ENCODE measurements at places on chromosomes 4 and X.

DNA sequence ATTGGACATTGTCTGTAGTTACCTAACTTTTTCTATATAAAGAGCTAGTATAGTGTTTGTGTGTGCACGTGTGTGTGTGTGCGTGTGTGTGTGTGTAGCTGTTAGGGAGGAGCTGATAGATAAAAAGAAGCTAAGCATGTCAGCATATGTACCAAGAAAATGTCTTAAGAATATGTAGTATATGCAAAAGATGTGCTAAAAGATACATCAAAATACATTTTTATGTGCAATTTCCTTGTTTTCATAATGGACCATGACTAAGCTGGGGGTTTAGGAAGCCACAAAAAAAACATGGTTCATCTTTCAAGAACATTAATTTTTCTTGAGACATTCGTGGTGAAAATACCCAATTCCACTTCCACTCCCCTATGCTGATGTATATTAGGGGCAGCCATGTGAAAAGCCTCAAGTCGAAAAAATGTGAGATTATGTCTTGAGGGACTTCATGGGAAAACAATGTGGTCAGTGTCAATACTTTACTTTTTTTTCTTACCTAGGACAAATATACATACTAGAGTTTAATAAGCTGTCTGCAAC, 1599.7 kb downstream of the ARAP2 start:
- no peak for DNase-seq

- DNase-seq = no peak
Measured at GRCh38 chr4:186859420-186859819, 135.8 kb upstream of the FAT1 start.

DNA sequence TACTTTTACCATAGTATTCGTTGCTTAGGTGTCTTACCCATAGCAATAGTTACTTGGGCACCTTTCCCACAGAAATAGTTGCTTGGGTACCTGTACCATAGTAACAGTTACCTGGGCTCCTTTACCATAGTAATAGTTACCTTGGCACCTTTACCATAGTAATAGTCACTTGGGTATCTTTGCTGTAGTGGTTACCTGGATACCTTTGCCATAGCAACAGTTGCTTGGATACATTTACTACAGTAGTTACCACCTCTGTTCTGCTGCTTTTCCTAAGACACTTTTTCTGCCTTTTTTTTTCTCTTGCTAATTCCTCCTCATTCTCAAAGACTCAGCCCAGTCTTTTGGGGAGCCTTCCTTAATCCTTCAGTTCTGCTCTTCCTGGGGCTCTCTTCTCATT, 272.8 kb upstream of the PUDP start:
- no peak for DNase-seq

- no peak for DNase-seq
Measured at GRCh38 chrX:73563738-73564068, 706 bp downstream of the CHIC1 start.

GRCh38 chr4:139300431-139301112, 733 bp upstream of the NAA15 start:
- DNase-seq = no peak

GRCh38 chrX:100647739-100648138, 3.7 kb downstream of the SRPX2 start:
- no peak for DNase-seq

- no peak for DNase-seq
Measured at GRCh38 chrX:9378980-9379696, 85.7 kb upstream of the TBL1X start.

DNA sequence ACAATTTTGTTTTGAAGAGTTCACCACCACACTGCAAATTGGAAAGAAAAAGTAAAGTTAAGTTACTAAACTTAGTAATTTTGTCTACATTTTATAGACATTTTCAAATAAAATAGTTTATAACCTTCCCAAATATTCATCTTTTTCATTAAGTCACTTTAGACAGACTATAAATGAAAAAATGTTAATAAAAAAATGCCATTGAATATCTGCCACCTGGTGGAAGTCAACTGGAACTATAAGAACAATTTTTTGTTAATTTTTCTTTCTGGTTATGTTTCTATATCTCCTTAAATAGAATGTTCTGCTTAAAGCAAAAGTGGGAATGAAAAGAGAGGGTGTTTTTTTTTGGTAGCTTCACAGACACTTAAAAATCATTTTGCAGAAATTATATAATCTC, 534.4 kb upstream of the PCDH10 start:
- peak; percentile 6 for DNase-seq

- no peak for DNase-seq
Measured at GRCh38 chr4:82918091-82918490, 17.6 kb downstream of the THAP9 start.

GRCh38 chr4:88792268-88792781, 94.7 kb upstream of the NAP1L5 start:
- no peak for DNase-seq

- no peak for DNase-seq
Measured at GRCh38 chr4:108227923-108228322, 59.2 kb upstream of the LEF1 start.

DNA sequence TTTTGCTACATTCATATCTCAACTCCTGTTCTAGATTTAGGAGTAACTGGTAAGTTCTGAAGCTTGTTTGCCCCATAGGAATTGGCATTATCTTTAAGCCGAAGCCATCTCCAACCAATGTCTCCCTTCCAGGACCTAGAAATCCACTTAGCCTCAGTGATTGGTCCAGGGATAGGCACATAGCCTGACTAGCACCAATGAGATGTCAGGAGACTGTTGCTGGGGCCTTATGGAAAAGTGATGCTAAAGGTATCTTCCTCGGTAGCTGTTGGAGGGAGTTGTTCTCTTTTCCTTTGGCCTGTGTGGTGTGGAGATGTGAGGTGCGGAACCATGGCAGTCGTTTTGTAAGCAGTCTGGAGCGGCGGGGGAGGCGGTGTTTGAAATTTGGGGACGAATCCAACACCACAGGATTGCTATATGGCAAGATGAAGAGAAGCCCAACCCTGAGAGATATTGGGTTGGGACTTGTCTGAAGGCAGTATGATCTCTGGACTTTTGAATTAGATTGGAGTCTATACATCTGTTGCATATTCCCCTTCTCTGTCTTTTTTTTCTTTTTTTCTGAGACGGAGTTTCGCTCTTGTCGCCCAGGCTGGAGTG, 109.8 kb upstream of the ATP6AP2 start:
- DNase-seq = no peak

DNA sequence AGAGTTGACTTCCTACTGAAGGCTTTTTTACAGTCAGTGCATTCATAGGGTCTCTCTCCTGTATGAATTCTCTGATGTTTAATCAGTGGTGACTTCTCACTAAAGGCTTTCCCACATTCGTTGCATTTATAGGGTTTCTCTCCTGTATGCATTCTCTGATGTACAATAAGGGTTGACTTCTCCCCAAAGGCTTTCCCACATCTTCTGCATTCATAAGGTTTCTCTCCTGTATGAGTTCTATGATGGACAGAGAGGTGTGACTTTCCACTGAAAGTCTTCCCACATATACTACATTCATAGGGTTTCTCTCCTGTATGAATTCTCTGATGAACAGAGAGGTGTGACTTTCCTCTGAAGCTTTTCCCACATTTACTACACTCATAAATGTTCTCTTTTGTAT, 45.2 kb downstream of the ZNF674 start:
- DNase-seq = no peak

DNA sequence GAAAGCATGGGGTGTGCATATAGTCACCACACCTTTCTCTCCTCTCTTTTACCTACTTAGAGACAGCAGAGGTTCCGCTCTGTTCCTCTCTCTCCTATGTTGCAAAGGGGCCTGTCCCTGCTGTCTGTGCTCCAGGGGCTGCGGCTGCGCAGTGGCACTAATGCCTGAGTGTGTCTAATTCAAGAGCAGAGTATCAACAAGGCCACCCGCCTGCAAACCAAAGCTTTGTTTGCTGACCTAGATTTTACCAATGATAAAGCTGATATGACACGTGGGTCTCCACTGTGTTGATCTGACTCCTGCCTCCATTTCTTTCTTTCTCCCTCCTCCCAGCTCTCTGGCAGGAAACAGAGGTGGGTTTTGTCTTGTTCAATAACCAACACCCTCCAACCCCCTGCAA, 74.9 kb downstream of the NSG1 start:
- peak; percentile 89 for DNase-seq

GRCh38 chr4:138444260-138444659, 202.1 kb upstream of the SLC7A11 start:
- DNase-seq = no peak

- DNase-seq = no peak
Measured at GRCh38 chr4:138996090-138996489, 19.5 kb upstream of the NOCT start.

- no peak for DNase-seq
Measured at GRCh38 chr4:184792950-184793555, 32.7 kb downstream of the ACSL1 start.

DNA sequence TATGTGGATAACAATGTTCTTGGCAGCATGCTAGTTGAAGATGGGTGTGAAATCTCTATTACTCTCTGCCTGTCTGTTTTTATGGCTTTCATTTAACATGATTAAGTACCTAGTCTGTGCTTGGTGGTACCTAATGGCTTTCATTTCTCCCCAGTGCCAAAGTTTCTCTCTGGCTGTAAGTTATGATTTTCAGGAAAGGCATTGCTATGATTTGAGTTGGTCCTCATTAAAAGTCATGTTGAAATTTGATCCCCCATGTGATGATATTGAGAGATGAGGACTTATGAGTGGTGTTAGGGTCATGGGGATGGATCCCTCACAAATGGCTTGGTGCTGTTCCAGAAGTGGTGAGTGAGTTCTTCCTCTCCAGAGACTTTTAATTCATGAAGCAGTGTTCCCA, 162.4 kb upstream of the IL15 start:
- no peak for DNase-seq

DNA sequence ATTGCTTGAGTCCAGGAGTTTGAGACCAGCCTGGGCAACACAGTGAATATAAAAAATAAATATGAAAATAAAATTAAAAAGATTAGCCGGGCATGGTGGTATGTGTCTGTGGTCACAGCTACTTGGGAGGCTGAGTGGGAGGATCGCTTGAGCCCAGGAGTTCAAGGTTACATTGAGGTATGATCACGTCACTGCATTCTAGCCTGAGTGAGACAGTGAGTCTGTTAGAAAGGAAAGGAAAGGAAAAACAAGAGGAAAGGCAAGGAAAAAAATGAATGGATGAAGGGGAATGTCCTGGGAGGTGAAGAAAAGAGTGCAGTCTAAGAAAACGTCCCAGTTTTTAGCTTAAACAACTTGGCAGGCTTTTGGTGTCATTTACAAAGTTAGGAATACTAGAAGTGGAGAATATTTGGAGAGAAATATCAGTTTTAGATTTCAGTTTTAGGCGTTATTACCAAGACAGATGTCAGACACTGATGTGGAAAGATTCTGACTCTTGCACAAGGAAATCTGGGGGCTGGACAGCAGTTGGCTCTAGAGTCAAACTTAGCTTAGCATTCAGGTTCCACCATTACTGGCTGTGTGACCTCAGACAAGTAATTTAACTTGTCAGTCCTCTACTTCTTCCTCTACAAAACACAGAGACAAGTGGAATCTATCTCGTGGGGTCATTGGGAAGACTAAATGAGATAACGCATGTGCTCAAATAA, 139.0 kb downstream of the TSPAN5 start:
- DNase-seq = no peak

DNA sequence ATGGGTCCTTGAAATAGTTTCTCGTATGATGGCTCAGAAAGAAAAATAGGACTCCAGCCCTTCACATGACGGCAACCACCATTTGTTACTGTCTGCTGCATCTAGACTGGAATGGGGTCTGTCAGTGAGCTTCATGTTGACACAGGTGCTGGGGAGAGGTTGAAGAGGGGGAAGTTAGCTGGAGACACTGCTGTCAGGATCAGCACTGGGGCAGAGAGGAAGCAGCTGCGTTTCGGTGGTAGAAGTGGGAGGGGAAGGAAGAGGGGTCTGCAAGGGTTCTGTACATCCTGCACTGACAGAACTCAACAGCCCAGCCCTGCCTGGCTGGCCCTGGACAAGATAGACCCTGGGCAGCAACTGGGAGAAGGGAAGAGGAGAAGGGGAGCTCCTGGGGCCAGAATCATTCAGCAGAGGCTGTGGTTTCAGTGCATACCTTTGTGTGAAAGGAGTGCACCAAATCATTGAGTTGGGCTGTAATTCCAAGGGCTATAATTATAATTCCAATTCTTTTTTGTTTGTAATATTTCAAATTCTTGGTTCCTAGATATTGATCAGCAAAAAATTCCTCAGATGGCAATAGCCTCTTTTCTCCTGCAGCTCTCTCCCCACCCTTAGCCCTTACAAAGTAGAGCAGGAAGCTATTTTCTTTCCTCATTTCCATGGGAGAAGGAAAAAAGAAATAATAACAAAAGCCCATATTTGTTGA, 119.4 kb upstream of the C1GALT1C1 start:
- no peak for DNase-seq

DNA sequence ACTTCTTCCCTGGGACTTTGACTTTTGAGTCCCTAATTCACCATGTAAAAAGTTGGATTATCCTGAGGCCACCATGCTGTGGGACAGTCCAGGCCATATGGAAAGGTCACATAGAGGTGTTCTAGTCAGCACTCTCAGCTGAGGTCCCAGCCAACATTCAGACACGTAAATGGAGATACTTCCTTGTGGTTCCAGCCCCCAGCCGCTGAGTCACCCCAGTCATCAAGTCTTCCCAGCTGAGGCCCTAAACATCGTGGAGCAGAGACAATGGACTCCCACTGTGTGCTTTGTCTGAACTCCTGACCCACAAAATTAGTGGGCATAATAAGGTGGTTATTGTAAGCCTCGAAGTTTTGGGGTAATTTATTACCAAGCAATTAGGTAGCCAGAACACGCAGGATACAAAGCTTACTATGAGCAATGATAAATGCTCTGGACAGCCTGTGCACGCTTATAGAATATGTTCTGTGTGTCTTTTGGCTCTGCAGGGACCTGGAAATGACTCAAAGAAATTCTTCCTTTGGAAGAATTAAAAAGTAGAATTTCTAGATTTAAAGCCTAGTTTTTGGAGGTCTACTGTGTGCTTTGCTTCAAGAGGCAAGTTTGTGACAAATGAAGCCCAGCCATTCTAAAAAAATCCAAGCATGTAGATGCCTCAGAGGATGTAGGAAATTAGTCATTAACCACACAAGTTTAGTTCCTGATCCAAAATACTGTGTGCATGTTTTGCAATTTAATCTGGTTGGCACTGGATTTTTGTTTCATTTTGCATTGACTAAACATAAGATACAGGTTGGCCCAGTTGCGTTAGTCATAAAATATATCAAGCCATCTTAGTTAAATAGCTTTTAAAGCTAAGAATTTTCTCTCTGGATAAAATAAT, 33.2 kb upstream of the SLC9A7 start:
- peak; percentile 64 for DNase-seq

DNA sequence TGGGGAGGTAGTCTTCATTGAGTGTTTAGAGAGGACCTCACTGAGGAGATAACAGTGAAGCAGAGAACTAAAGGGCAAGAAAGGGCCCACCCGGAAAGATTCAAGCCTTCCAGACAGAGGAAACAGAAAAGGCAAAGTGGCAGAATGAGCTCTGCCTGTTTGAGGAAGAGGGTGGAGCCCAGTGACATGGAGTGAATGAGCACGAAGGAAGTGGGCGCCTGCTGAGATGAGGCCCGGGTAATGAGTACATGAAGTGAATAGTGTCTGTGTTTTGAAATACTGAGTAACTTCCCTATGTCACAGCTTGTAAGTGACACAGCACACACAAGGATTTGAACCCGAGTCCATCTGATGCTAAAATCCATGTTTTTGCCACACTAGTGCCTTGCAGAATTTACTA, 32.5 kb upstream of the TLR2 start:
- DNase-seq = no peak

- DNase-seq = no peak
Measured at GRCh38 chr4:82481506-82481840, 51.1 kb downstream of the ENOPH1 start.
